ENCODE measurements at places on chromosomes 1 and 21.

- DNase-seq = no peak
Measured at GRCh38 chr1:174680101-174680500, 232.3 kb downstream of the GPR52 start.

DNA sequence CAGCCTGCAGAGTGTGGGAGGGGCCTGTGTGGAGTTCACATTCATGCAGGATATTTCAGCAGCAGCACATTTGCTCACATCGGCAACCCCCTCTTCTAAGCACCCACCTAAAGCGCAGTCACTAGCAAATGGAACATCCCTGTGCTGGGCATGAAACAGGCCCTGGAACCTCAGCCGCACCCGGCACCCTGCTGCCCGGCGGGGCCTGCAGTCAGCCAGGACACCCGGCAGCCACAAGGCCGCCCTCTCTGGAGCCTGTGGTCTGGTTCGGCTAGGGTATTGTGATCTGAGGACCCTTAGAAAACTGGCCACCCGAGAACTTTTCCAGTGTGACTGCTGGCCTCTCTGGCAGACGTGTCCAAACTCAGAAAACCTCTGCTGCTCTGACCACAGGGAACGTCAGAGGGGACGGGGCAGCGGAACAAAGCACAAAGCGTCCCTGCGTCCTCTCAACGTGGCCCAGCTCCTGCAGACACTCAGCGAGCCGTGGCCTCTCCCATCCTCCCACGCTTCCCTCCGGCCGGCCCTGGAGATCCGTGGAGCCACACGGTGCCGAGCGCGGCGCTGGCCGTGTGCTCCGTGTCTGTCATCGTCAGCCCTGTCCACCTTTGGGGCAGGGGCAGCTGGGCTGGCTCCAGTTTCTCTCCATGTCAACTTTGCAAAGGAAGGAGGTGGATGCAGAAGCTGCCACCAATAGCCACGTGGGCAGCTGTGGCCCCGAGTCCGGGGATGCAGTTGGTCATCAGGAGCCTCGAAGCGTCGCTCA, 175.9 kb upstream of the ARHGEF16 start:
- no peak for DNase-seq

GRCh38 chr21:19864476-19864875, 1133.7 kb upstream of the NCAM2 start:
- DNase-seq = no peak

- DNase-seq = no peak
Measured at GRCh38 chr1:24896176-24896575, 33.9 kb downstream of the RUNX3 start.

- no peak for DNase-seq
Measured at GRCh38 chr1:209412036-209412435, 171.5 kb upstream of the CAMK1G start.

DNA sequence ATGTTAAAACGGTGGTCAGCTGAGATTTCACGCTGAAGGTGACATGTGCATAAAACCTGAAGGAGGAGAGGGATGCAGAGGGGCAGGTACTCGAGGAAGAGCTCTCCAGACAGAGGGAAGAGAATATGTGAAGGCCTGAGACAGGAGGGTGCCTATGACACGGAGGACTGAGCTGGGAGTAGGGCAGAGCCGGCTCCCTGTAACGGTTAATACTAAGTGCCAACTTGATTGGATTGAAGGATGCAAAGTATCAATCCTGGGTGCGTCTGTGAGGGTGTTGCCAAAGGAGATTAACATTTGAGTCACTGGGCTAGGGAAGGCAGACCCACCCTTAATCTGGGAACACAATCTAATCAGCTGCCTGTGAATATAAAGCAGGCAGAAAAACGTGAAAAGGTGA, 136.2 kb upstream of the SYT6 start:
- no peak for DNase-seq

DNA sequence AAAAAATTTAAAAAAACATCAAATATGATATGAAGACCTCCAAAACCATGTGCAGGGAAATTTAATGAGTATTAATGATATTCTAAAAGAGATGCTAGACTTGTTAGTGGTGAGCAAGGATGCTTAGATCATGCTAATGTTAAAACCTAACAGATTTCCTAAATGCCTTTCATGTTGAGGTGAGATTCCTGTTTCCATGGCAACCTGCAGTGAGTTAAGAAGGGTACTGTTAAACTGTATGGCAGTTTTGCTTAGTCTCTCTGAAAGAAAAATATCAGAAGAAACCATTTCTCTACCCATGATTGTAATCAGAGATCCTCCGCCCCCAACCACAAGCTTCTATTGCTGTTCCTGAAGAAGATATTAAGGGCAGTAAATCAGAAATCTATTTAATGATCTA, 321.6 kb upstream of the LRRC7 start:
- DNase-seq = no peak
